Heart right ventricle (tissue), 16 donors: ENCODE measurements at places on chromosomes 7 and 10. TPM values are rescaled to one million over a fixed set of nuclear protein-coding genes. Genes with fewer than 3 reads are reported as not detected.

Gene LIPF
- total RNA-seq = not detected

Gene SAP25
- total RNA-seq = 0.36 TPM

Gene ANKRD26
- total RNA-seq = 11.8 TPM

Gene LEP
- total RNA-seq = 0.14 TPM

Gene ITGB8
- 2.0 TPM for total RNA-seq

Gene OGDHL
- total RNA-seq = 11.2 TPM

Gene TAS2R5
- total RNA-seq = 0.35 TPM

Gene CPN1
- not detected for total RNA-seq

Gene CYP2C9
- not detected for total RNA-seq

Gene FKBP6
- not detected for total RNA-seq

DNA sequence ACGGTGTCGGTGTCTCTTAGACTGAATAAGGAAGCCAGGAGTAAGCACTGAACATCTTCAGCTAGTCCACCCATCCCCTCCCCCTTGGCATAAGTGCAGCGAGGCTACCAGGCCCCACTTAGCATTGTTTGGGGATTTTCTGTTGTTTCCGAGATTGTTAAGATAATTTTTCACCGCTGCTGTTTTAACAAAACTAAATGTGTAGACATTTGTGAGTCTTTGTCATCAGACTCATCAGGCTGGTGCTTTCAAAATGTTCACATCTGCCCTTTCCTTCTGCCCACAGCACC lies 21.0 kb upstream of the GOT1 start:
- DNase-seq = no peak

GRCh38 chr10:43208147-43209073 lies 58.5 kb downstream of the RASGEF1A start:
- DNase-seq = no peak

GRCh38 chr10:125161707-125162119 lies 1.4 kb upstream of the CTBP2 start:
- no peak for DNase-seq

- no peak for DNase-seq
Observed at GRCh38 chr7:24978843-24979469, 1.0 kb downstream of the OSBPL3 start.

DNA sequence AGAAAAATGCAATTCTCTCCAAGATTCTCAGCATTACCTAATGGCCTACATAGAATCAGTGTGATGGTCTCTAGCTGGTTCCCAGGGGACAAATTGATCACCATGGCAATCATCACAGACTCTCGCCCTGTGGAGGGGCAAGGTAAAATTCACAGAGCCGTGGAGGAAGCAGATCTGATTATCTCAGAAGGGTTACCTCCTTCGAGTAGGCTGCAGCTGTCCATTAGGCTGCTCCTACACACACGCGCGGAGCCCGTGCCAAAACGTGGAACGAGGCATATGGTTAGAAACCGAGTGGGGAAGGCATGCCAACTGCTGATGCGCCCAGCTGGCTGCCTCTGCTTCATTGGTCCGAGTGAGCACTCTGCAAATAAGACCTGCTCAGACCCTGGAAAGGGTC lies 52.8 kb upstream of the PTER start:
- DNase-seq = no peak

GRCh38 chr7:103680161-103681144 lies 234.4 kb upstream of the SLC26A5 start:
- no peak for DNase-seq

- DNase-seq = peak; percentile 87
Observed at GRCh38 chr10:42866115-42866995, 83.8 kb downstream of the BMS1 start.

- no peak for DNase-seq
Observed at GRCh38 chr7:127392182-127392565, 334 bp downstream of the ZNF800 start.

DNA sequence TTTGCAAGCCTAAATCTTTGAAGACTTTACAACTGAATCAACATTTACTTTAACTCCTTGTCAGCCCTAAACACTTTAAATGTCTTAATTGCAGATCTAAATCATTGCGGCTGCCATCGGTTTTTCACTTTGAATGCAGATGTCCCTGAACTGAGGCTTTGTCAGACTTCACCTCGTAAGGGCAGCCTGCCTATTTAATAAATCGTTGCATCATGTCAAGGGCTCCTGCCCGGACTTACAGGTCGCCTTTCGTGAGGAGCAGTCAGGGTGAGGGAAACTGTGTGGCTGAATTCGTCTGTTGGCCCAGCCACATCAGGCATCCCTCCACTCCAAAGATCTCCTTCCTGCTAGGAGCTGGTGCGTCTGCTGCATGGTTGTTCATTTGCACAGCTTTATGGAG lies 368.2 kb upstream of the NPVF start:
- DNase-seq = no peak

DNA sequence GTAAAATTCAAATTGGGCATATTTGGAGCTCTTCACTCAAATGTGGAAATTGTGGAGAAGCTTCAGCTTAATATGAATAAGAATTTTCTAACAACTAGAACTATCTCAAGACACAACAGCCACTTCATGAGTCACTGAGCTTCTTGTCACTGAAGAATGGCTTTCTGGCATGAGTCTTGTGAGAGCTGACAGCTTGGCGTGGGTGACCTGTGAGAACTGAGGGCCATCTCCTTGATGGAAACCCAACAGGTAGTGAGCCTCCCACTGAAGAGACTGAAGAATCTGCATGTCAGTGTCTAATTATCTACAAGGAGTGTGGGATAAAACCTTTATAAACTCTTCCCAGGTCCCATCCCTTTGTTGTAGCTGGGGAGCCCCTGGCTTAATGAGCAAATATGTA lies 66.0 kb downstream of the CLEC2L start:
- DNase-seq = no peak
